ENCODE measurements at places on chromosomes 5 and 9.

- DNase-seq = peak; percentile 37
These were observed 132.7 kb downstream of the PDE4D start for GRCh38 chr5:59760785-59761348.

DNA sequence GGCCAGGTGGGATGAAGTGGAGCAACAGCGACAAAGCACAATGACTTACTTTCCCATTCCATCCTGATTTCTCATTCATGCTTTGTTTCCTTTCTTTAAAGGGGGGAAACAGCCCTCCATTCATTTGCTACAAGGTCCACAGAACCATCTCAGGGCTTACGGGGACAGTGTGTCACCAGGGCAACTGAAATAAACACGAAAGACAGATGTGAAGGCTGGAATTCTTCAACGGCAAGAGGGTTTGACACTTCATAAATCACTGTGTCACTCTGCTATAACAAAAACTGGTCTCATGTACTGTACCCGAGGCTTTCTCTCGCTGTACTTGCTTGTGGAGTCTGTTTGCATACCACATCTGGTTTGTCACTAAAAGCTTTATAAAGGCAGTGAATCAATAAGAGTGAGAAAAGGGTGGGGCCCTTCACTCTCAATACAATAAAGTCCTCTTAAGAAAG lies 150.8 kb downstream of the EFNA5 start:
- DNase-seq = no peak

GRCh38 chr5:111132731-111133435 lies 40.7 kb downstream of the WDR36 start:
- DNase-seq = no peak

- DNase-seq = no peak
These were observed 28.5 kb upstream of the HMCN2 start for GRCh38 chr9:130237076-130237475.

- DNase-seq = peak; percentile 16
These were observed 842 bp downstream of the TMED7 start for GRCh38 chr5:115624994-115625393.

DNA sequence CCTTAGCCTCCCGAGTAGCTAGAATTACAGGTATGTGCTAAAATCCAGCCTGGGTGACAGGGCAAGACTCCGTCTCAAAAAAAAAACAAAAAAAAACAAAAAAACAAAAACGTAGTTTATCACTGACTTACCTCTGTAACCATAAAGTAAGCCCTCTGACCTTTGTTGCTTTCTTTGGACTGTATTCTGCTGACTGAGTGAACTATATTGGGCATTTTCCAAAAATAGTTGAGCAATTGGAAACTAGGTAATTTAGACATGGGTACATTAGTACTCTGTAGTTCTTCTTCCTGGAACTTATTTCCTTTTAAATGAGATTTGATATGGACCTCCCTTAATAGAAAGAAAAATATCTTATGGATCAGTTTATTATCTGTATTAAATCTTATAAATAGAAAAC lies 66.6 kb downstream of the ANKHD1 start:
- DNase-seq = no peak

GRCh38 chr5:37578176-37578575 lies 199.1 kb downstream of the WDR70 start:
- no peak for DNase-seq

DNA sequence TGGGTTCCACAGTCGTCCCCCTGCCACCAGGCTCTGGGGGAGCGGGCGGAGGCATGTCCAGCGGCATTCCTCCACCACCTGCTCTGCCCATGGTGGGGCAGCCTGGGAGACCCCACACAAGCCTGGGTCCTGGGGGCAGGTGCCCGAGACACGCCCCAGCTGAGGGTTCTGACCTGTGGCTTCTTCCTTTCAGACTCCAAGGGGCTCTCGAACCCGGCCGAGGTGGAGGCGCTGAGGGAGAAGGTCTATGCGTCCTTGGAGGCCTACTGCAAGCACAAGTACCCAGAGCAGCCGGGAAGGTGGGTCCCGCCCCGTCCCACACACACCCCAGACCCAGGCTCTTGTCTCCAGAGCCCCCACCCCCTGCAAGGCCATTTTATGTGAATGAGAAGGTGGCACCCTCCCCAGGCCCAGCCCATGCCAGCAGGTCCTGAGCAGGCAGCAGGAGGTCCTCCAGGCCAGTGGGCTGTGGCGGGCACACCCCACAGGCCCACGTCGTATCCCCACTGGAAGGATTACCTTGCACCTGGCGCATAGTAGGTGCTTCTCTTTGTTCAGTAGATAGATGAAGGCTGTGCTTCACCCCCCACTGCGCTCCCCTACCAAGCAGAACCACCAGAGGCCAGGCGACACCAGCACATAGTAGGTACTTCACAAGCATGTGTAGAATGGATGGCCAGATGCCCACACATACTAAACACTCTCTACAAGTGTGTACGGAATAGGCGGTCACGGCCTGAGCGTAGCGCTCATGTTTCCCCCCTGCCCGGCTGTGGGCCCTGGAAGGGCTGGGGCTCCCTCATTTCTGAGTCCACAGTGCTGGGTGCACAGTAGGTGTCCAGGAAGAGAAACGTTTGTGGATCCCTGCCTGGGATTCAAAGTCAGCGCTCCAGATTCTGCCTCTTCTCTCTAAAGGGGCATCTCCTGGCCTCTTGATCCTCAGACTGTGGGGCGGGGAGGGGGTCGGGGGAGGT lies 107.9 kb downstream of the RXRA start:
- DNase-seq = no peak

DNA sequence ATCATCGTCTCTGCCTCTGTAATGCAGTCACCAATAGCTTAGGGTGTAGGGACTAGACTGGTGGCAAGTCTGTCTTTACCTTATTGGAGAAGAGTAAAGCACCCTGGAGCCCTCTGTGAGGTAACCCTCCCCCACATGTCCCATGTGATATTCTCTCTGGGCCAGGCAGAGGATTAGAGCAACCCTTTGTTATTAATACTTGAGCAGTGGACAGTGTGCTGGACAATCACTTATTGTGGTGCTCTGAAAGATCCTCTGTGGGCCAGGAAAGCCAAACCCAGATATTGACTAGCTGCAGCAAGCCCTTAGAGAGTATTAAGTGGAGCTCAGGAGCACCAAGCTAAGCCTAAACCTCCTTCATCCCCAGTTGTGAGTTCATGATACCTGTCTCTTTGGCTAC lies 139.7 kb upstream of the RUSC2 start:
- DNase-seq = no peak

DNA sequence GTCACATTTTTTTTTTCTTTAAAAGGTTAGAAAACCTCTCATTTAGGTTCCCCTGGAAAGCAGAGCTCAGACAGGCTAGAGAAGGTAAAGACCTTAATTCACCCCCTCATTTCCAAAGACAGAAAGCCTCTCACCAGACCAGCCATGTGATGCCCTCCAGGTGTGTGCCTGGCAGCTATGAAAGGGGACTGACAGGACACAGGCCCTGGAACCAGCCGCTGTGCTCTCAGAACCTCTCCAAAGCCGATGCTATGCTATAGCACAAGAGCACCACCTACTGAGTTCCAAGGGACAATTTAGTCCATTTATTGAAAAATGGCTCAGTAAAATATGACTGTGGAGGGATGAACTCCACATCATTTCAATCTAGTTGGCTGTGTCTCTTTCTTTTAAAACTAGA lies 48.8 kb downstream of the FANCC start:
- DNase-seq = no peak

- DNase-seq = no peak
These were observed 235.4 kb upstream of the RIOK2 start for GRCh38 chr5:97418462-97418861.

- peak; percentile 14 for DNase-seq
These were observed 534 bp upstream of the SAPCD2 start for GRCh38 chr9:137070906-137071275.

DNA sequence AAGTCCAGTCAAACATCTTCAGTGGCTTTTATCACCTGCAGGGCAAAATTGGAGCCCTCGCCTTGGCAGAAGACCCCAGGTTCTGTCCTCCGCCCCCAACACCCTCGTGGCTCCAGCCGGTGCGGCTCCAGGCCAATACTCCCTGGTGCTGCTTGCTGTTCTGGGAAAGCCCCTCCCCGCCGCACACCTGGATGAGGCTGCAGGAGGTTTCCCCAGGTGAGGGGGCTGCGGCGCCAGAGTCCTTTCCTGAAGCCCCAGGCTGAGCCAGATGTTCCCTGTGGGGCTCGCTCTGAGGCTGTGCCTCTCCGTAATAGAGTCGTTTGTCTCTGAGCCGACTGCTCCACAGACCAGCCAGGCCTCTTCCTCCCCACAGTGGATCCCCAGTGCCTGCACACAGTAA lies 375.4 kb upstream of the IRX1 start:
- DNase-seq = no peak

- peak; percentile 63 for DNase-seq
These were observed 234.4 kb downstream of the ARHGAP26 start for GRCh38 chr5:143004361-143005145.

- DNase-seq = no peak
These were observed 913.7 kb upstream of the DMAC1 start for GRCh38 chr9:8713149-8713810.

GRCh38 chr9:121048618-121049017 lies 1.5 kb downstream of the C5 start:
- DNase-seq = no peak

DNA sequence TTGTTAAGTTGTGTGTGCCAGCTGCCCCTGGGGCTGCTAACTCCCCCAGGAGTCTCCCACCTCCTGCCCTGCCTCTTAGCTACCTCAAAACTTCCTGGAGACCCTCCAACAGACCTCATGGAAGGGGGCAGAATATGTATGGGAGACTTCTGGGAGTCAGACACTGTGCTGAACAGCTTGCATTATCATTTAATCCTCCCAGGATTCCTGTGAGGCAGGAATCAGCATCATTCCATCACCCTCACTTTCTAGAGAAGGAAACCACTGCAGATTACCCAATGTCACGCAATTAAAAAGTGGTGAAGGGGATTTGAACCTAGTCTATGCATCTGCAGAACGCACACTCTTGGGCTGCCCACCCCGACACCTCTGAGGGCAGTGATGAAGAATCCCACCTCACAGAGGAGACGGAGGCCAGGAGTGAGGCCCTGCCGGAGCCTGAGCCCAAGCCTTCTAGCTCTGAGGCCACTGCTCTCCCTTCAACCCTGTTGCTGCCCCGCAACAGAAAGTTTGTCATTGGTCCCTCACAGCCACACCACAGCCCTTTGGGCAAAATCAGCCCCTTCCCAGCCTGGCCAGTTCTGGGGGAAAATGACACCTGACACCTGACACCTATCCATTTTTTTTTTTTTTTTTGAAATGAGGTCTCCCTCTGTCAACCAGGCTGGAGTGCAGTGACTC lies 30.3 kb upstream of the IL17B start:
- DNase-seq = no peak

- DNase-seq = no peak
These were observed 38.4 kb upstream of the ORM1 start for GRCh38 chr9:114284316-114285060.

- no peak for DNase-seq
These were observed 1645.2 kb upstream of the CDH6 start for GRCh38 chr5:29548262-29548661.

GRCh38 chr9:8816361-8816760 lies 1016.8 kb upstream of the DMAC1 start:
- DNase-seq = no peak

GRCh38 chr9:18114559-18115475 lies 359.1 kb upstream of the ADAMTSL1 start:
- no peak for DNase-seq

DNA sequence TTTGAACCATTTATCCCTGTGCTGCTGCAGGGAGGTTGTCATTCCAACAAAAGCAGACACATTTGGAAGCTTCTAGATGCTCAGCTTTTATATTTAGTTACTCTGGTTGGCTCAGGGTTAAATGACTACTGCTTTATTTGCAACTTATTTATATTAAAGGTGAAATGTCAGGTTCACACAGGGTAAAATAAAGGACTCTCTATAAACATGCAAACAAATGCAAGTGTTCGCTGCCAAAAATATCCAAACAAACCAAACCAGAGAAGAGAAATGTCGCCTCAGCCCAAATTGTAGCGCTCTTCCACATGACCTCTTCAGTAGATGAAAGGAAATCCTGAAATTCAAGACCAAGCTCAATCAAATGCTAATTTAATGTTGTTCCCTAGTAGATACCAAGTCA lies 57.0 kb upstream of the LIFR start:
- DNase-seq = no peak

DNA sequence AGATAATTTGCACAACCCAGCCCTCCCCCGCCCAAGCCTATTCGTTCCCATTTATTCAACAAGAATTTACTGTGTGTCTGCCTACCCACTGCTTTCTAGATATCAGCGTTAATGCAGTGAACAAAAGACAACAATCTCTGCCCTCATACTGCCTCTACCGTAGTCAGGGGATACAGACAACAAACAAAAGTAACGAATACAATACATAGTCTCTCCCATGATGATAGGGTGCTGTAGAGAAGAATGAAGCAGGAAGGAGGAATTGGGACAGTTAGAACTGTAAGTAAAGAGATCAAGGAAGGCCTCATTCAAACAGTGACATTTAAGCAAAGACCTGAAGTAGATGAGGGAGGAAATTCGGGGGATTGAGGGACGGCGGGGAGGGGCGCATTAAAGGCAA lies 1.7 kb downstream of the GFM2 start:
- DNase-seq = no peak

DNA sequence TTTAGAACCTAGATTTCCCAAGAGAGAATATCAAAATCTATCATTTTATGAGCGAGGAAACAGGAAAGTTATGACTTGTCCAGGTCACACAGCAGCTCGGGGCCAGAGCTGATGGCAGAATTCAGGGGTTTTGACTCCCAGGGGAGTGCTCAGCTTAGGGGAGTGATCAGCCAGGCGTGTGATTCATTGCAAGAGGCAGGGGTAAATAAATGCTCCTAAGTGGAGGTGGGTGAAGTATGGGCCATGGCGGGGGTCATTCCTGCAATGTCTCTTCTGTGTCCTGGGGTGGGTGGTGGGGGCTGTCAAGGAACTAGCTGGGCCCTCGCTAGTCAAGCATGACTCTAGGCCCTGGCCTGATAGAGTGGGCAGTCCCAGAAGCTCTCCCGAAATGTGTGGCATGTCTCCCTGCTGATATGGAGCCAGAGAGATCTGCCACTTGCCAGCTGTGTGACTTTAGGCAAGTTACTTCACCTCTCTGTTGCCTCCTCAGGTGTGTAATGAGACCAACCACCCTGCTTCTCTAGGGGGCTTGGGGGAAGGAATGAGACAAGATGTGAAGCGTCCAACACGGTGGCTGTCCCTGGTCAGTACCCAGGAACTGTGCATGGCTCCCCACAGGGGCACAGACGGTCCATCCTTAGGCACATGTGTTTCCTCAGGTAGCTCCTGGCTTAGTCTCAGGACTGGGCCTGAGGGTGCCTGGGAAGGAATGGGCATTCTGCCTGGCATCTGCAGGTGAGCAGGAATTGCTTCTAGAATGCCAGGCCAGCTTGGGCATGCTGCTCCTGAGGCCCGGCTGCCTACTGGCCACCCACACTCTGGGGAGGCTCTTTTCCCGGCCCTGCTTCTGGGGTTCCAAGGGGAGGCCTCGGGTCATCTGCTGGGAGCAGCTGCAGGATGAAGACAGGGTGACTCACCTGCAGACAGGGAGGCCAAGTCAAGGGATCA lies 36.5 kb upstream of the SH3PXD2B start:
- DNase-seq = no peak

Data from inflammatory macrophage treated with lipopolysaccharide for 4 hours (primary cell).